Anterior cingulate cortex (tissue), 58 donors: ENCODE measurements at places on chromosomes 7 and 10.

DNA sequence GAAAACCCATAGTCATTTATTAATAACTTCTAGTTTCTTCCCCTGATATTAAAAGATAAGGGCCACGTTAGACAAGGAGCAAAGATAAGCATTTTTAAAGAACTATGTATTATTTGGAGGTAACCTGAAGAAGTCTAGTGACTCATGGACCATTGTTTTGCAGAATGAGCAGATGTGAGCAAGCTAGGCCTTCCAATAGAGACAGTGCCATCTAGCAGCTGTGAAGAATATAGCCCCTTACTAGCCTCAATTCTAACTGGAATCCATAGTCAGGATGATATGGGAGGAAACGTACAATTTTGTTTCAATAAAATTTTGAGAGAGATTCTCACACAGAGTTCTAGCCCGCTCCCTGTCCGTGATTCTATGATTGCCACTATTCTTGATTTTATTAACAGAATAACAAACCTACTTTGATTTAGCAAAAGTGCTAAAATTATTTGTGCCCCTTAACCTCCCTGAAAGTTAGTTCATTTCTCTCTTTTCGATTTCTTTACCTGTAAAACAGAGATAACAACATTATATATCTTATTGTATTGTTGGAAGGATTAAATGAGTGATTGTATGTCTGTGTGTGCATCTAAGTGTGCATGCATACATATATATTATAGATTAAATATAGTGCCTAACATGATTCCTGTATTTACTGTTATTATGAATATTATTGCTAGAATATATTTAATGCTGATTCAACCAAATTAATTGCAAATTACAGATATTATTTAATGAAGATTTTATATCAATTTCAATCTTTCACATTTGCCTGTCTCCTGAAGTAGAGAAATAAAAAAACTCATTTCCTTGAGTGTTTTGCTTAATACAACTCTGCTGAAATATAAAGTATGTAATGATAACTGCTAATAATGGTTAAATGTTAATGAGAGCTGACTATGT is 22.7 kb downstream of the FAM237B start:
- no peak for DNase-seq

- DNase-seq: no peak
Observed at GRCh38 chr10:31187607-31188210, 131.3 kb upstream of the ZEB1 start.

DNA sequence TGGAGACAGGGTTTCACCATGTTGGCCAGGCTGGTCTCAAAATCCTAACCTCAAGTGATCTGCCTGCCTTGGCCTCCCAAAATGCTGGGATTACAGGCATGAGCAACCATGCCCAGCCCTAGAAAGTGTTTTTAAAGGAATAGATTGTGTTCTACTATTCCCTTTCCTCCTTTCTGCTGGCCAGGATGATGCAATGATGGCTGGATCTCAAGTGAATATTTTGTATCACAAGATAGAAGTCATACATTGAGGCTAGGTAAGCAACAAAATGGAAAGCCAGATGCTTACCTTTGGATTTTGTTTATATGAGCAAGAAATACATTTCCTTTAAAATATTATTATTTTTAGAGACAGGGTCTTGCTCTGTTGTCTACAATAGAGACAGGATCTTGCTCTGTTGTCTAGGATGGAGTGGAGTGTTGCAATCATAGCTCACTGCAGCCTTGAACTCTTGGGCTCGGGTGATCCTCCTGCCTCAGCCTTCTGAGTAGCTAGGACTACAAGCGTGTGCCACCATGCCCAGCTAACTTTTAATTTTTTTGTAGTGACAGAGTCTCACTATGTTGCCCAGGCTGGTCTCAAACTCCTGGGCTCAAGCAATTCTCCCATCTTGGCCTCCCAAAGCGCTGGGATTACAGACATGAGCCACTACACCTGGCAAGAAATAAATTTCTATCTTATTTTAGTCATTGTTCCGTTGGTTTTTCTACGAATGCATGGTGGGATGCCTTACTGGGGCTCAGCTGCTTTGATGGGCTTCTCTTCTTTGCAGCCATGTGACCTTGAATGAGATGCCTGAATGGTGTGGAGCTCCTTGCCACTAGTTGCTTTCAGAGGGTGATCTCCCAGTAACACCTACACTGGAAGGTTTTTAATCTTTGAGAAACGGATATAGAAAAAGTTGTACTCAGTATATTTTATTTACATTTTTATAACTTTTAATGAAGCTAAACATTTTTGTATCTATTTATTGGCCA is 5.8 kb upstream of the AEBP1 start:
- no peak for DNase-seq

- DNase-seq: no peak
Observed at GRCh38 chr10:123354521-123354920, 200.3 kb downstream of the BUB3 start.

DNA sequence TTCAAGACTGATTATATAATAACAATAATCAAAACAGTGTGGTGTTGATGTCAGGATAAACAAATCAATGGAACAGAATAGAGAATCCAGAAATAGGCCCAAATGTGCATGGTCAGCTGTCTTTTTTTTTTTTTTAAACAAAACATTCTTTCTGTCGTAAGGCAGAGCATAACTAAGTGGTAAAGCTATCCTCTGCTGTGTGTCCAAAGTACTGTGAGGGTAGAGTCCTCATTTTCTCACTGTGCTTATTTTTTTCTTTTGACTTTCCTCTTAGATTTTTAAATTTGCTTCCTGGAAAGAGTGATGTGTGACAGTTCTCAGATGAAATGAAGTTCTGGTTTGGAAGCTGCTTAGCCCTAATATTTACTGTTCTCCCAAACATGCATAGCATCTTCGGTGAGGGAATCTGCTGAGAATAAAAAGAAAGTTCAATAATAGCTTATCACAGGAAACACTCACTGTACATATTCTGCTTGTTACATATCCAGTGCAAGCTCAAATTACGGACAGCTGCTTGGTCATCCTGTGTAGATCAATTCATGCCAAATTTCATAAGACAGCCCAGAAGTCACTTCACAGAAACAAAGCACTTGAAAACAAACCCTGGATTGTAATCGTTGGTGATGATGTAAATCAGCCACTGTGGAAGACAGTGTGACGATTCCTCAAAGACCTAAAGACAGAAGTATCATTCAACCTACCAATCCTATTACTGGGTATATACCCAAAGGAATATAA is 423.9 kb downstream of the NEBL start:
- no peak for DNase-seq

- peak; percentile 23 for DNase-seq
Observed at GRCh38 chr7:5424749-5425506, 1.3 kb upstream of the TNRC18 start.

DNA sequence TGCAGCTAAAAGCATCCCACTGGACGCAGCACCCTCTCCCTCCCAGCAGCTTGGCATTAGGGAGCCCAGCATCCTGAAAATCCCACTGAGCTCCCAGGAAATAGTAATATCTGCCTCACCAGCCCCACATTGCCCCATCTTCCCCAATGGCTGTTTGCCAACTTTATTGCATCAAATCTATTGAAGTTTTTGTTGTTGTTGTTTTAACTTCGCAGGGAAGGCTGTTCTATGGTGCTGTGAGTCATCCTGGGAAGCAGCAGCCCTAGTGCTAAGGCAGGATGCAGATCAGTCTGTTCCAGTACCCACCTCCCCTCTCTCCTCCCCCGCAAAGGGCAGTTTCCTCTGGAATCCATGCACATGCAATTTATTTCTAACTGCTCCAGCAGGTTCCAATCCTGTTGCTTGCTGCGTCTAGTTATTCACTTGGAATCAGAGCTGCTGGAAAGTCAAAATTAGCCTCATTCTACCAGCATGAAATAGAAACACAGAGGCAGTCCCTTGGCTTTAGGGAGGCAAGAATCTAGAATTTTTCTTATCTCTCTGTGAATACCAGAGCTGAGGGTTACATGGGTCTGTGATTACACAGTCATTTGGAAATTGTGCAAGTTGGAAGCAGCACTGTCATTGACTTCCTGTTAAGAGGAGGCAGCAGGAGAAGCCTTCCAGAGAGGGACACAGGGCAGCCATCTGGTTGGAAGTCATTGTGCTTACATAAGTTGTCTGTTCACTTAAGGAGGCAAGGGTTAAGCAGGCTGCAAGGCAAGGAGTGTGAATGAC is 115.9 kb upstream of the CACUL1 start:
- DNase-seq: peak; percentile 48

GRCh38 chr7:48992816-48993215 is 68.5 kb downstream of the CDC14C start:
- DNase-seq: no peak

- no peak for DNase-seq
Observed at GRCh38 chr10:3831608-3832007, 46.6 kb upstream of the KLF6 start.

- no peak for DNase-seq
Observed at GRCh38 chr7:12064586-12065127, 146.4 kb upstream of the TMEM106B start.
